ENCODE measurements at places on chromosomes 4 and X.

GRCh38 chr4:24793219-24794005 lies 2.0 kb upstream of the SOD3 start:
- DNase-seq = no peak

DNA sequence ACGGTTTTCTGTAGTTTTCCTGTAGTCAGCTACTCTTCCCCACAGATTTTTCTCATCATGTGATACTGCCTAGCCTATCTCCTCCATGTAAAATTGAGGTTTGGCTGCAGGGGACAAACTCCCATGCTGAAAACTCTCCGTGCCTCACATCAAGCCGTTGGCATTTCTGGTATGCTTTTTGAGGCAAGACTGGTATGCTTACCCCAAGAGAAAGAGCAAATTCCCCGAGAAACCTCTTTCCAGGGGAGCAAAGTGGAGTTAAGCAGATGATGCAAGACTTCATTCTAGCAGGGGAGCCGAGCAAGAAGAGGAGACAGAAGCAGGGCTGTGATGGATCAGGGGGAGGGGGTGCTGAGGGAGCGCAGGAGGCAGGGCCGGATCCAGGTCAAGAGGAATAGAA lies 4.8 kb downstream of the SOWAHD start:
- DNase-seq = no peak

DNA sequence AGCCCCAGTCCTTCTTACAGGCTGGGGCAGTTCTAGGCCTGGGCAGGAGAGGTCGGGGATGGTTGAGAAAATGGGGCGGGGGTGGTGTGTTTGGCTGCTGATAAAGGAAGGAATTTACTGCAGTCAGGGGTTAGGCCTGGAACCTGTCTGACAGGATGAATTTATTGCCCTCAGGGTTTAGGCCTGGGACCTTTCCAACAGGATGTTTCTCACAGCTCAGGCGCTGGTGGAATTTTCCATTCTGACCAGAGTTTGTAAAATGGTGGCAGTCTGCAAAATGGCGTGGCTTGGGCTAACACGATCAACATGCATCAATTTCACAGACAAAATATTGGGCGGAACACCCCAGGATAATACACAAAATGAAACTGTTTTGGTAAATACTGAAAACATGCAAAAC lies 83.5 kb upstream of the SPIN4 start:
- no peak for DNase-seq

DNA sequence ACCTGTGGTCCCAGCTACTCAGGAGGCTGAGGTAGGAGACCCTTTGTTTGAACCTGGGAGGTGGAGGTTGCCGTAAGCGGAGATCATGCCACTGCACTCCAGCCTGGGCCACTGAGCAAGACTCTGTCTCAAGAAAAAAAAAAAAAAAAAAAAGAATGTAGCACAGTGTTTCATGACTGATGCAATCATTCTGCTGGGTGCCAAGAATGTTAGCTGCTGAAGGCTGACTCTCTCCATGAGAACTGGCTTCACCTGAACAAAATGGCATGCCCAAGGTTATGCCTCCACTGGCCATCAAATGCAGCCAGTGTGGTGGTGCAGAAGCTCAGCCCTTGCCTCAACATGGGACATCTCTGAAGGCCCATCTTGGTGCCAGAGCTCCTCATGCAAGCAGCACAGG lies 412.1 kb downstream of the ADAM29 start:
- DNase-seq = no peak

GRCh38 chr4:10082459-10083272 lies 33.9 kb downstream of the WDR1 start:
- peak; percentile 16 for DNase-seq

GRCh38 chr4:38153387-38153760 lies 193.2 kb downstream of the PTTG2 start:
- no peak for DNase-seq

- no peak for DNase-seq
Observed at GRCh38 chr4:188649635-188650034, 510.4 kb downstream of the TRIML1 start.

DNA sequence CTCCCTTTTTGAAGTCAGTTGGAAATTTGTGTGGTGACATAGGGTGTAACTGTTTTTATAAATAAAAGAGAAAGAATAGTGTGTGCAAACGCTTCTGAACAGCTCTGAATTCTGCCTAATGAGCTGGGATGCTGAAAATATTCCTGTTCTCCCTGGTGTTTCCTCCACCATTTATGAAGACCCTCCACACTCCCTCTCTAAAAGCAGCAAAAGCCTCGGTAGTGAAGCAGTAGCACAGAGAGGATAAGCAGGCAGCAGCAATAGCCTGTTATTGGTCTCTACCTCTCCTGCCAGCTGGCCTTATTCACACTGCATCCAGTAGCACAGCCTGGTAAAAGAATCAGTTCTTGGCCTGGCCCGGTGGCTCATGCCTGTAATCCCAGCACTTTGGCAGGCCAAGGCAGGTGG lies 406.1 kb downstream of the IQCM start:
- no peak for DNase-seq

- no peak for DNase-seq
Observed at GRCh38 chrX:119089619-119090018, 16.8 kb downstream of the CT47C1 start.

DNA sequence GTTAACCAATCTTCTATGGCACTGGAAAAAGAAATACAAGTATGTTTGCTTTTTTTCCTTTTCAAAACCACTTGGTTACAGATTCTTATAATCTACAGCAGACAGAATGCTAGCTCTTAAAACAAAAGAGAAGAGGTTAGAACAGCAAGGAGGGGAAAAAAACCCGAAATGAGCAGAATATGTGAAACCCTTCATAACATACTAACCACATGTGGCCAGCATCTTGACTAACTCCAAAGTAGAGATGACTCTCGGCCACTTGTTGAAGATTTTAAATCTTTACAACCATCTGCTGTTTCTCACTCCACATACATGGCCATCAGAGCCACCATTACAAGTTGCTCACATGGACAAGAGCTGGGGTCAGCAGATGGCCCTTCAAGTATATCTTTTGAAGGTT lies 100.3 kb downstream of the PAPSS1 start:
- DNase-seq = no peak

- DNase-seq = no peak
Observed at GRCh38 chr4:85774000-85774399, 299.1 kb downstream of the ARHGAP24 start.

GRCh38 chrX:153888344-153888743 lies 2.4 kb upstream of the L1CAM start:
- no peak for DNase-seq

DNA sequence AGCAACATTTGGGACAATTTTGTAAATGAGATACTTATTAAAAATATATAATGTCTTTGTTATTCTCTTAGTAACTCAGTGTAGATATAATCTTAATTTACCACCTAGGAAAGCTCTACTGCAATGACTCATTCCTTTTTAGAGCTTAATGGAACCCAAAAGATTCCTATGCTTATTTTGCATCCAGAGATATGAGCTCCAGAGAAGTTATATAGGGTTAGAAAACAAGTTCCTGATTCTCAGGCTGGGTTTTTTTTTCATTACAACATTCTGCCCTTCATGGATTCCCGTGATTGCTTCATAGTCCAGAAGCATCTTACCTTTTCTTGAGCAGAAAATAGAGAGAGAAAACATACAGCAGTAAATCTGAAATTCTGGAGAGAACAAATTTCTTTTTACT lies 57.9 kb upstream of the CXCL8 start:
- no peak for DNase-seq

- no peak for DNase-seq
Observed at GRCh38 chrX:67734111-67734753, 190.4 kb downstream of the AR start.

- peak; percentile 43 for DNase-seq
Observed at GRCh38 chrX:24513416-24513815, 48.3 kb downstream of the PDK3 start.

DNA sequence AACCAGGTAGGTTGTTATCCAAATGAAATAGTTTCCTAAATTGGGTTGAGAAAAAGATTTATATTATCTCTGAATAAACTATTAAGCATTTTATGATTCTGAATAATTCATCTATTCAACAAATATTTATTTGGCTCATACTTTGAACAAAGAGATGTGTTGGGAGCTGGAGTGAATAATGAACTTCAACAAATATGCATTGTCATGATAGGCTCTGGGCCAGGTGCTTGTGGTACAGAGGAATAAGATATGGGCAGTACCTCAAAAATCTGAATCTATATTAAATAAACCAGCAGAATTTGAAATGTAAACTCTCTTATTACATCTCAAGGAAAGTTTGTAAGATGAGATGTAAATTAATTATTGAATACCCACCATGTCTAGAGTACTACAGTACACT lies 75.7 kb upstream of the DCLK2 start:
- no peak for DNase-seq

- DNase-seq = no peak
Observed at GRCh38 chr4:43148481-43148880, 256.0 kb downstream of the GRXCR1 start.

DNA sequence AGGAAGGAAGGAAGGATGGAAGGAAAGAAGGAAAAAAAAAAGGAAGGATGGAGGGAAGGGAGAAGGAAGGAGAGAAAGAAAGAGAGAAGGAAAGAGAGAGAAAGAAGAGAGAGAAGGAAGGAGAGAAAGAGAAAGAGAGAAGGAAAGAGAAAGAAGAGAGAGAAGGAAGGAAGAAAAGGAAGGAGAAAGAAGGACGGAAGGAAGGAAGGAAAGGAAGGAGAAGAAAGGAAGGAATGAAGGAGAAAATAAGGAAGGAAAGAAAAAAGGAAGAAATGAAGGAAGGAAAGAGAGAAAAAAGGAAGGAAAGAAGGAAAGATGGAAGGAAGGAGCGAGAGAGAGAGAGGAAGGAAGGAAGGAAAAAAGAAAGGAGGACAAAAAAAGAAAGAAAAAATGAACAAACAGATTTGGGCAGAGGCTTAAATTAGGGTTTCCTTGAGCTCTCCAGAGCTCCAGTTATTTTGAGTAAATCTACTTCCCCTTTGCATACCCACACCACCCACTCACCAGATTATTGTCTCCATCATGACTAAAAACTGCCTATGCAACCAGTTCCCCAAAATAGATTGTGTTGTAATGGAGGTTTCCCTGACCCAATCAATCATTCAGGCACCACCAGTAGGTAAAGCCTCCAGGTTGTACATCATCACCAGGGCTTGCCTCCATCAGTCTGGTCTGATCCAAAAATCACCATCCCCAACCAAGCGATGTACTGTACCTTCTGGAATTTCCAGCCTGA lies 1722.9 kb upstream of the PCDH10 start:
- DNase-seq = no peak

DNA sequence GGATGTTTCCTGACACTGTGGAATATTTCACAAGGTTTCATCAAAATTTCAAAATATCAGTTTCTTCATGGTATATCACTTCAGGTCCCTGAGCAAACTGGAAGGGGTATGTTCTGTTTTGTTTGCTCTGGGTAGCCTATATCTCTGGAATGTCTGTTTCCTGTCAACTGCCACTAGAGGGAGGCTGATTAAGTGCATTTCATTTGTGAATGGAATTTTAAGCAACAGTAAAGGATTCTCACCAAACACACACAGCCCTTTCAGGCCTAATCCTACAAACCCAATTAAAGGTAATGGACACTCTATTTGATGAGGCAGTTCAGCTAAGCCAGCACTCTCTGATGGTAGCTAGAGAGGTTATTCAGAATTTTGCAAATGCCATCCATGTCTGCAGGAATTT lies 307.1 kb downstream of the TEX13A start:
- DNase-seq = no peak

- no peak for DNase-seq
Observed at GRCh38 chr4:153531976-153532626, 65.9 kb downstream of the TMEM131L start.

DNA sequence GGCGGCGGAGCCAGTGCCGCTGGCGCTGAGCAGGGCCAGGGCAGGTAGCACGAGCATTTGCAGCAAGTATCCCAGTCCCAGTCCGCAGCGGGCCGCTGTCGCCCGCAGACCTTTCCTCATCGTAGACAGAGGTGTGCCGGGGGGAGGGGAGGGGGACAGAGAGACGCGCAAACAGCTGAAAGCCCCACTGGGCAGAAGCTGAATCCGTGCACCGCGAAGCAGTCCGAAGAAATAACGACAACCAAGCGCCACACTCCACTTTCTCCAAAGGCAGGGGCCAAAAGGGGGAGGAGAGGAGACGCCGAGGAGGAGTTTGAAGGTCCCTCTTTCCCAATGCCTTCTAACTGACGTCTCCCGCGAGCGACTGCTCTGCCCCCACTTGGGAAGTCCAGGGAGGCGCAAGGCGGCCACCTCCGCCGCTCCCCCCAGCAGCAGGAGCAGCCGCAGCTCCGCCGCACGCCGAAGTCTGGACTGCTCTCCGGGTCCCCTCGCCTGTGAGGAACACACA lies at the start of gene UNC5C:
Gene UNC5C, minus strand, starts transcription at position 236 of the 508 bp plus-strand sequence.
- no peak for DNase-seq

- DNase-seq = peak; percentile 62
Observed at GRCh38 chrX:69387567-69388487, 116.3 kb upstream of the NALF2 start.

GRCh38 chrX:10350981-10351380 lies 194.2 kb downstream of the CLCN4 start:
- DNase-seq = no peak

GRCh38 chr4:5964030-5964429 lies 54.2 kb downstream of the C4orf50 start:
- DNase-seq = no peak

DNA sequence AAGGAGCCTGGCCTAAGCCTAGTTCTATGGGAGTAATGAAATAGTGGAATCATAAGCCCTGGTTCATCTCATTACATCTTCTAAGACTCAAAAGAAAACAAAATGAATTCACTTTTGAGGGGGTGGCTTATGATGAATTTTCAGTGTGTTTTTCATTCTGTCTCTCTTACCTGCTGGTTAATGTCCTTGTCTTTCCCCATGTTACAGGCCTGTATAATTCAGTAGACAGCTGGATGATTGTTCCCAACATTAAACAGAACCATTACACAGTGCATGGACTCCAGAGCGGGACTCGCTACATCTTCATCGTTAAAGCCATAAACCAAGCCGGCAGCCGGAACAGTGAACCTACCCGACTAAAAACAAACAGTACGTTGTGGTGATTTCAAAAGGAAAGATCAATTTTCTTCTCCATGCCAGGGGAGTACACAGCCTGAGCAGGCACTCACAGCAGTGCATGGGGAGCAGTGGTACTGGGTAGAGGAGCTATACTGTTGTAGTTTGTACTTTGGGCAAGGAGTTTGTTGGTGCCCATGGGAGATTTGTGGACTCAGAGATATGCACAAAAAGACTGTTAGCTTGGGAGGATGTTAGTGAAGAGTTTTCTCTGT lies 57.9 kb downstream of the TEX13B start:
- no peak for DNase-seq

DNA sequence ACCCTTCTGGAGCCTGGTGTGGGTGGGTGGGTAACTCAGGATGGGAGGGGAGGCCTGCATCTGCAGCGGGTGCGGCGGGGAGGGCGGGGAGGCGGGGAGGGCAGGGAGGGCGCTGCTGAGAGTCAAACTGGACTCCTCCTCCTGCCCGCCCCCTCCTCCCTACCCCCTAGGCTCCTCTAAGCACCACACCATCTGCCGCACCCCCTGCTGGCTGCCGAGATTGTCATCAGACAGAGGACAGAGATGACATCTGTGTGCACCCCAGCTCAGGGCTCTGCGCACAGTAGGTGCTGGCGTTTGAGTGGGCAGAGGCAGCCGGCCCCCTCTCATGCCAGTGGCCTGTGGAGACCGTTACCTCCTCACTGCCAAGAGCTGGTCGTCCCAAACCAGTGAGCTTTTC lies 10.6 kb upstream of the HMX1 start:
- DNase-seq = no peak
